ENCODE measurements at places on chromosomes 2 and 18.

GRCh38 chr2:55617175-55618024 is at the start of gene PPP4R3B:
PPP4R3B (minus strand) TSS chr2:55617622; CDS start chr2:55617285, 337 bp downstream.
- peak; percentile 88 for DNase-seq

DNA sequence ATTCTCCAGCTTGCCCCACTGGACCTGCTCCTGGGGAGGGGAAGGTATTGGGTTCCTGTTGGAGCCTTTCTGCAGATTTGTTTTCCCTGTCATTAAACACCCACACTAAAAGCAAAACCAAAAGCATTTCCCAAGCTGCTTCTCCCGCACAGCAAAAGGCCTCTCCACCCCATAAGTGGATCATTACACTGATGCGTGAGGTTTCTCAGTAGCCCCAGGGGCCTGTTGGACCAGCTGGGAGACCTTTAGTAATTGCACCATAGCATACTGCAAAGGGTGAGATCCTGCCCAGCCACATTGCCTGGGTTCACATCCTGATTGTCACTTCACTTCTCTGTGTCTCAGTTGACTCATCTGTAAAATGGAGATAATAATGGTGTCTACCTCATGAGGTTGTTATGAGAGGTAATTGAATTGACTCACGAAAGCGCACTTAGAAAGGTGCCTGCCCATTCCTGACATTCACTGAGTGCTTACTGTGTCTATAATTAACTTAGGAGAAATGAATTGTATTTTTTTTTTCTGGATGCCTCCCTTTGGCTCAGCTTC is 43.9 kb downstream of the TOGARAM2 start:
- DNase-seq, result no peak

- DNase-seq, result no peak
These were observed 133.1 kb downstream of the NEDD4L start for GRCh38 chr18:58177004-58177717.

- no peak for DNase-seq
These were observed 776.8 kb upstream of the SOX11 start for GRCh38 chr2:4915357-4915756.

GRCh38 chr2:146228020-146228393 is 1616.8 kb upstream of the ACVR2A start:
- DNase-seq, result no peak
